ENCODE measurements at places on chromosomes 4 and X. TPM values are rescaled to one million over a fixed set of nuclear protein-coding genes. Genes with fewer than 3 reads are reported as not detected.
A peak's percentile ranks its signal among the peaks of the same experiment; 100 is the strongest.

The SYP gene
- 20.2 TPM for polyA plus RNA-seq

The PDZD4 gene
- 10.5 TPM for polyA plus RNA-seq

The GPAT3 gene
- polyA plus RNA-seq: 17.0 TPM

The NRK gene
- polyA plus RNA-seq: 4.9 TPM

The LONRF3 gene
- polyA plus RNA-seq: 3.0 TPM

The APEX2 gene
- 14.6 TPM for polyA plus RNA-seq

The GRPR gene
- 0.34 TPM for polyA plus RNA-seq

The ARHGAP24 gene
- polyA plus RNA-seq: 6.7 TPM

The CPE gene
- 162 TPM for polyA plus RNA-seq

The PTPN13 gene
- 6.1 TPM for polyA plus RNA-seq

The HPGDS gene
- 5.0 TPM for polyA plus RNA-seq

The NEUROG2 gene
- not detected for polyA plus RNA-seq

GRCh38 chrX:132750331-132751062, 207.9 kb downstream of the HS6ST2 start:
- no peaks in the 10 kb centered on the region for H3K27me3 ChIP-seq
- H3K36me3 ChIP-seq: no peaks in the 10 kb centered on the region
- no peaks in the 10 kb centered on the region for H3K4me1 ChIP-seq
- DNase-seq: no peak
- H3K27ac ChIP-seq: no peak overlapping the region

DNA sequence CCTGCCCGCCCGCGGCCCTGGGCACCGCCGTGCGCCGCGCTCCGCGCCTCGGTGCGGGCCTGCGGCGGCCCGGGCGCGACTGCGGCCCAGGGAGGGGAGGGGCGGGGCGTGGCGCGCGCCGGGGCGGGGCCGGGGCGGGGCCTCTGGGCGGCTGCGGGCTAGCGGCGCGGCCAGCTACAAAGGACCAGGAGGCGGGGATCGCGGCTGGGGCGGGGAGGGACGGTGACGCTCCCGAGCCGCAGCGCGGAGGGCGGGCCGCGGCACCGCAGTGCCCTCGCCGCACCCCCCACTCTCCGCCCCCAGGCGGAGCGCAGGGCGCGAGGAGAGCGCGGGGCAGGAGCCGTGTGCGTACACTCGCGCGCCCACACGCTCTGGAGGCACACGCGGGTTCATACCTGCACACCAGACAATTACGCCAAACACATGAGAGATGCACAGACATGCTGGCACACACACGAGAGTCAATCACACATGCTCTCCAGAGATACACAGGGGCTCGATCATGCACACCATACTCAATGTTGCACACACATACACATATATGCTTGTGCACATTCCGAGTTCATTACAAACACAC, at the start of gene CRMP1:
Gene CRMP1 (minus strand): TSS at position 83 of the 577 bp plus-strand sequence. CDS start 117 bp downstream, outside the sequence.
- no peak within 1 kb of the TSS for H3K4me3 ChIP-seq
- H3K27ac ChIP-seq: no peak within 1 kb of the TSS
- no peak for DNase-seq
- no peaks in the 10 kb centered on the region for H3K4me1 ChIP-seq

GRCh38 chrX:132022198-132022966, 720 bp upstream of the STK26 start:
- H3K4me1 ChIP-seq: peaks cover 3% of the 10 kb centered on the region
- peak; percentile 20 for DNase-seq
- no peaks in the 10 kb centered on the region for H3K27me3 ChIP-seq
- peak overlapping the region; percentile 64 for H3K4me3 ChIP-seq

- H3K4me3 ChIP-seq: no peak overlapping the region
- no peaks in the 10 kb centered on the region for H3K36me3 ChIP-seq
- no peak for DNase-seq
- H3K27me3 ChIP-seq: no peaks in the 10 kb centered on the region
- no peaks in the 10 kb centered on the region for H3K4me1 ChIP-seq
- no peak overlapping the region for H3K27ac ChIP-seq
These were observed 563.7 kb upstream of the PRKX start for GRCh38 chrX:4277122-4277521.

- H3K27me3 ChIP-seq: no peaks in the 10 kb centered on the region
- DNase-seq: peak; percentile 61
- peak overlapping the region; percentile 57 for H3K4me3 ChIP-seq
- H3K36me3 ChIP-seq: no peaks in the 10 kb centered on the region
- peak overlapping the region; percentile 87 for H3K27ac ChIP-seq
These were observed 12.7 kb upstream of the RBBP7 start for GRCh38 chrX:16882702-16883486.

- no peaks in the 10 kb centered on the region for H3K4me1 ChIP-seq
- H3K27me3 ChIP-seq: no peaks in the 10 kb centered on the region
- no peak overlapping the region for H3K27ac ChIP-seq
- DNase-seq: no peak
- H3K4me3 ChIP-seq: no peak overlapping the region
- H3K36me3 ChIP-seq: no peaks in the 10 kb centered on the region
These were observed 52.8 kb downstream of the NPFFR2 start for GRCh38 chr4:72084587-72085011.

DNA sequence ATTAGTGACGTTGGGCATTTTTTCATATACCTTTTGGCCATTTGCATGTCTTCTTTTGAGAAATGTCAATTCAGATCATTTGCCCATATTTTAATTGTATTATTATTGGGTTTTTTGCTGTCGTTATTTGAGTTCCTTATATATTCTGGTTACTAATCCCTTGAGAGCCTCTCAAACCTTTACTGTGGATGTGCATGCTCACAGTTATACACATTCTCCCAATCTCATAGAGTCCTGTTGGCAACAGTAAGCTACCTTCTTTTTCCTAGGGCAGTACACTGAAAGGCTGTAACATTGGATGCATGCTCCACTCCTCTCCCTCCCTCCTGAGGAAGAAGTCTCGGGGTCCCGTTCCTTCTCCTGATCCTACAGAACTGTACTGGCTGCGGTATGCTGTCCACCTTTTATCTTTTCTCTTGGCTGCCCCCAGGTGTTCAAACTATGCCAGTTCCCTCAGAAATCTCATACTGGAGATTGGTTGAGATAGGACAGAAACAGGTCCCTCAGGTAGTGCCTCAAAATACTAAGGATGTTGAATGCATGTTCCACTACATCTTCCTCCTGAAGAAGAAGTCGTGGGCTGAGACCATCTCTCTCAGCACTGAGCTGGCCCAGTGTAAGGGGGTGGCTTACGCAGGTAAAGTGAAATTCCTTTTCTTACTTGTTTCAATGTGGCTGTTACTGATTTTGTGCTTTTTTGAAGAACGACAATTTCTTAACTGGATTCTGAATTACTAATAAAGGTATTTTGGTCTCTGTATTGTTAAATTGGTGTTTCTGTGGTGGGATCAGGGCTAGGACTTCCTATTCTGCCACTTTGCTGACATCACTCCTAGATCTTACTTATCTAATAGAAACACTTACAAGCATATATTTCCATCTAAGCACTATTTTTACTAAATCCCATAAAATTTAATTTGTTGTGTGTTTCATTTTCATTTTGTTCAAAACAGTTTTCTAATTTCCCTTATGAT, 145.4 kb upstream of the HUWE1 start:
- no peak overlapping the region for H3K4me3 ChIP-seq
- H3K27me3 ChIP-seq: no peaks in the 10 kb centered on the region
- H3K36me3 ChIP-seq: no peaks in the 10 kb centered on the region

GRCh38 chrX:45602151-45602550, 401.5 kb upstream of the DIPK2B start:
- no peaks in the 10 kb centered on the region for H3K27me3 ChIP-seq
- no peaks in the 10 kb centered on the region for H3K36me3 ChIP-seq
- DNase-seq: no peak
- no peak overlapping the region for H3K27ac ChIP-seq

- H3K27ac ChIP-seq: peak overlapping the region; percentile 67
- no peak for DNase-seq
- H3K36me3 ChIP-seq: no peaks in the 10 kb centered on the region
- H3K4me3 ChIP-seq: no peak overlapping the region
- no peaks in the 10 kb centered on the region for H3K27me3 ChIP-seq
- H3K4me1 ChIP-seq: peaks cover 2% of the 10 kb centered on the region
These were observed 904.1 kb upstream of the EPHA5 start for GRCh38 chr4:66574145-66574978.

- no peaks in the 10 kb centered on the region for H3K4me1 ChIP-seq
- no peaks in the 10 kb centered on the region for H3K36me3 ChIP-seq
- H3K4me3 ChIP-seq: no peak overlapping the region
- no peak for DNase-seq
- no peak overlapping the region for H3K27ac ChIP-seq
These were observed 37.6 kb downstream of the SRPX2 start for GRCh38 chrX:100681599-100681998.

- H3K27me3 ChIP-seq: no peaks in the 10 kb centered on the region
- H3K4me1 ChIP-seq: peaks cover 28% of the 10 kb centered on the region
- DNase-seq: no peak
These were observed 73.3 kb downstream of the RASGEF1B start for GRCh38 chr4:81398379-81398778.

- no peaks in the 10 kb centered on the region for H3K4me1 ChIP-seq
- H3K27ac ChIP-seq: no peak overlapping the region
- H3K4me3 ChIP-seq: no peak overlapping the region
- H3K36me3 ChIP-seq: no peaks in the 10 kb centered on the region
- no peaks in the 10 kb centered on the region for H3K27me3 ChIP-seq
These were observed 70.2 kb downstream of the TBL1X start for GRCh38 chrX:9535101-9535500.

DNA sequence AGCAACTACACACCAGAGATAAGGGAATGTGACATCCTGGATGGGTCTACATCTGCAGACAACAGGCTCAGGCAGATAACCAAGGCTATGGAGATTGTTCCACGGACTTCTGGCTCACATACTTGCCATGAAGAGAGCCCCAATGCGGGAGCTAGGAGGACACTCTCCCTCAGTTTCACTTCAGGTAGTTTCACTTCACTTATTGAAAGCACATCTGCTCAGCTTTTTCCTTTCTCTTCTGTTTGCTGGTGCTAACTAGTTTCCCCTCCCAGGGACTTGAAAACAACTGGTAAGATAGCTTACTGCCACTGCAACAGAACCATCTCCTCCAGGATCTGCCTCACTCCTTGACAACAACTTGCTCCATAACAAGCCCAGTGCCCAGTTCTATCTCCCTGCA, 1.4 kb upstream of the CT47C1 start:
- no peaks in the 10 kb centered on the region for H3K27me3 ChIP-seq
- no peak for DNase-seq
- no peaks in the 10 kb centered on the region for H3K4me1 ChIP-seq
- H3K4me3 ChIP-seq: no peak overlapping the region
- H3K27ac ChIP-seq: no peak overlapping the region

- H3K4me3 ChIP-seq: peak overlapping the region; percentile 61
- H3K27me3 ChIP-seq: peaks cover 9% of the 10 kb centered on the region
- H3K36me3 ChIP-seq: no peaks in the 10 kb centered on the region
- no peaks in the 10 kb centered on the region for H3K4me1 ChIP-seq
These were observed 640 bp downstream of the BANK1 start for GRCh38 chr4:101791182-101791558.

- no peaks in the 10 kb centered on the region for H3K27me3 ChIP-seq
- H3K4me3 ChIP-seq: no peak overlapping the region
- no peak overlapping the region for H3K27ac ChIP-seq
- no peak for DNase-seq
- peaks cover 80% of the 10 kb centered on the region for H3K36me3 ChIP-seq
These were observed 18.7 kb upstream of the ADD1 start for GRCh38 chr4:2824836-2825381.

DNA sequence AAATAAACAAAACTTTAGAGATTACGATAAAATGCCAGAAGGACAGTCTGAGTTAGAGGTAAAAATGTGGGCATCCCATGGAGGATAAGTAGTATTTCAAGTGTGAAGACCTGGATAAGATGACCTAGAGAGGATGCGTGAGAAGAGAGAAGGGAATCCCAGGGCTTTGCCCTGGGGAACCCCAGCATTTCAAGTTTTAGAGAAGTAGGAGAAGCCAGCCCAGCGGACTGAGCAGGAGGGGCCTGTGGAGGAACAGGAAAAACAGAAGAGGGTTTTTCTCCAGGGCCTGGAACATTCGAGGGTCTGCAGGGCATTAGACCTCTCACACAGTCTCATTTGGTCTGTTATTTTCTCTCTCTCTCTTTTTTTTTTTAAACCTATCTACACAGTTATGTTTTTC, 2.9 kb upstream of the CFP start:
- no peaks in the 10 kb centered on the region for H3K27me3 ChIP-seq
- H3K36me3 ChIP-seq: peaks cover 19% of the 10 kb centered on the region
- DNase-seq: no peak
- H3K27ac ChIP-seq: no peak overlapping the region

DNA sequence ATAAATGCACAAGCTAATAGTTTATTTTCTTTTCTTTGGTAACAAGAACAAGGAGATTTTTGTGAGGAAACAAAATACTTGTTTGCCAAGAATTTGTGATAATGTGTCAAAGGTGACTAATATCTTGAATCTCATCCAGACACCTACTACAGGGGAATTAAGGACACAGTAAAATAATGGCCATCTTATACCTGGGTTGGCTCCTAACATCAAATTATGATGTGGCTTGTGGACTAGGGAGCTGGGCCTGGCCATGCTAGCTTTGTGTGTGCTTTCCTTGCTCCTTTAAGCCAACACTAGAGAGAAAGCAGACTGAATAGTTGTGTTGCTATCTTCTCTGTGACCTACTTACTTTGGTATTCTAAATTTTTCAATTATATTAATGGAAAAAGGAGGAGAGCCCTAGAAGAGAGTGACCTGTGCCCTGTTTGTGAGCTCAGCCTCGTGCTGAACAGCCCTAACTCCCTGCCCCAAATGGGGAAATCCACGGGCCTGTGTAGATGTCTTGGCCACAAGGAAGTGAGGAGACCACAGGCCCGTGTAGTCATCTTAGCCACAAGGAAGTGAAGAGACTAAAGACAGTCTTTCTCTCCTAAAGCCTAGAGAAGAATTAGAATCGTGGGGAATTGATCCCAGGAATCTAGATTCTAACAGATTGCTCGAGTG, 23.3 kb downstream of the ARHGAP24 start:
- no peaks in the 10 kb centered on the region for H3K36me3 ChIP-seq
- no peaks in the 10 kb centered on the region for H3K27me3 ChIP-seq
- no peak for DNase-seq
- no peak overlapping the region for H3K27ac ChIP-seq

DNA sequence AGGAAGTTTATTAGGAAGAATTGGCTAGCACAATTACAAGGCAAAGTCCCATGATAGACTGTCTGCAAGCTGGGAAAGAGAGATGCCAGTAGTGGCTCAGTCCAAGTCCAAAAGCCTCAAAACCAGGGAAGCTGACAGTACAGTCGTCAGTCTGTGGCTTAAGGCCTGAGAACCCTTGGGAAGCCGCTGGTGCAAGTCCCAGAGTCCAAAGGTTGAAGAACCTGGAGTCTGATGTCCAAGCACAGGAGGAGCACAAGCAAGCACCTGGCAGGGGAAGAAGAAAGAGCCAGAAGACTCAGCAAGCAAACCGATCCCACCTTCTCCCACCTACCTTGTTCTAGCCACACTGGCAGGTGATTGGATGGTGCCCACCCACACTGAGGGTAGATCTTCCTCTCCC, 51.3 kb upstream of the TMEM150C start:
- H3K36me3 ChIP-seq: no peaks in the 10 kb centered on the region
- no peaks in the 10 kb centered on the region for H3K4me1 ChIP-seq
- no peak overlapping the region for H3K4me3 ChIP-seq
- no peak overlapping the region for H3K27ac ChIP-seq
- H3K27me3 ChIP-seq: no peaks in the 10 kb centered on the region

All from large intestine (tissue), 12 donors.